ENCODE measurements at places on chromosomes 7 and 10.

DNA sequence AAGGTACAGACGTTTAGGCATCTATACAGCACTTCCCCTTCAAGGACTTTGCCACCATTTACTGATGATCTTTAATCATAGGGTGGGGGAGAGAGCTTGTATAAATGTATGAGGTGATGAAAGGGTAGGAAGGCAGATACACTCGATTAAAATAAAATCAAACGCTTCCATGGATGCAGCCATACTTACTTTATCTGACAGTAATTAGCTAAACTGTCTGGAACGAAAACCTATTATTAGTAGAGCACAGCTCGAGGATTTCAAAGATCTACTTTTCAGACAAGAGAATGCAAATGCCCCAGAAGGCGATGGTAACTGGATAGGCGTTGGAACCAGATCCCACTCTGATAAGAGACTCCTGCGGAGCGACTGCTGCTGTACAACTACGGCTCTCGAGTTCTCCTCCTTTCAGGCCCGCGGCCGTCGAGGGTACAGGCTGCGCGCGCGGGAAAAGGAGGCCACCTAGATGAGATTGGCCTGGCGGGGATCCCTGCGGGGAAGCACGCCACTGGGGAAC is 3.1 kb upstream of the NKX2-3 start:
- no peak for DNase-seq

- DNase-seq = no peak
These were observed 236.5 kb downstream of the MGMT start for GRCh38 chr10:129703287-129704137.

DNA sequence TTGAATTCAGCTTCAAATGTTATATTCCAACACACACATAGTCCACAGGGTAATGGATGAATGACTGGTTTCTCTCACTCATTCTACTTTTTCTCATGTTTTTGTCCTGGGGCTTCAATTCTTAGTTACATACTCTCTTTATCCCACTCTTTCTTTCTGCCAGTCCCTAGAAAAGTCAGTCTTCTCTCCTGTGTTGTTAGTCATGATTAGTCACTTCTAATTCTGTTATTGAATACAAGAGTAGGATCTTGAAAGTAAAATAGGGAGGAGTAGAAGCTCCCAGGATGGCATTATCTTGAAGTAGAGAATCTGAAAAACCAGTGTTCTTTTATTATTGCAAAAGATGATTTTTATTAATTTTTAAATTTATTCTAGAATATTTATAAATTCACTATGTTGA is 45.5 kb upstream of the CALCR start:
- DNase-seq = no peak

- DNase-seq = no peak
These were observed 2.1 kb upstream of the PRXL2A start for GRCh38 chr10:80406204-80406603.

Data from stimulated activated CD4-positive, alpha-beta T cell treated with anti-CD3 and anti-CD28 coated beads, Interleukin-12 subunit alpha, Interleukin-12 subunit beta, amount 100 ng/mL, for 24 hours (primary cell).